ENCODE measurements at places on chromosomes 4 and X.

DNA sequence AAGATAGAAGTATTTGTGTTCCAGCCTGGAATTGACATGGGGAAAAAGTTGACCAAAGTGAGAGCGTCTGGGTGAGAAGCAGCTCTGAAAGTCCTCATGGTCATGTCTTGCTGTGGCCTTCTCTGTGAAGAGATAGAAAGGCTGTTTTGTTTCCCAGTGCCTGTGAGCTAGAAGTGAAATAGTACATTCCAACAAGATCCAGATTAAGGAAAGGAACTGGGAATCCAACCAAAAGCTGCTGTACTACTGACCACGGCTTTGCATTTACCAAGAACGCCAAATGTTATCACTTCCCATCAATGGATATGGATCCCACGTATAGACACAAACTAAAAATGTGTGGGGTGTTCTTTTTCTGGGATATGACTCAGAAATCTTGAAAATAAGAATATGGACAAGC lies 51.2 kb downstream of the TENM3 start:
- no peak for DNase-seq

DNA sequence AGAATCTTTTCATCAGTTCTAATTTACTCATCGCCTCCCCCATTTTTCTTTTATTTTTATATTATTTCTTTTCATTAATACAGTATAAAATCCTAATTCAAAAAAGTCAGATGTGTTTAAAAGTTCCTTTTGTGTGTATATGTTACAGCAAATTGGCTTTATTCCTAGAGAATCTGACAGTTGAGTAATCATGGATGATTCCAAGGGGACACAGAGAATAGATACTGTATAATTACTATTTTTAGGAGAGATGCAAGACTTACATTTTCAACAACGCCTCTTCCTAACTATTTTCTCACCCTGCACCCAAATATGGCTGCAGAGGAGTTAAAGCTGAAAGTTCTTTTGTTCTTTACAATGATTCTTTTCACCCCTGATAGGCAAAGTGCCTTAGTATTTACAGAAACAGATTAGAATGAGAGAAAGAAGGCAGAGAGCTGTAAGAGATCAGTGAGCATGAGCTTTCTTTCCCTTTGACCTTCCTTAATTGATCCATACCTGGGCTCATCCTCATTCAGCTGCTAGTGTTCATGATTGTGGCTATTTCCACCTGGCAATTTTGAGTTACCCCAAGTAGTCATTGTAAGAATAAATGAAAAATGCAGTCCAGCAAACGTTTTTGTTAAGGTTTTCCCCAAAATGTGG lies 210.8 kb downstream of the SLC4A4 start:
- DNase-seq, result no peak

DNA sequence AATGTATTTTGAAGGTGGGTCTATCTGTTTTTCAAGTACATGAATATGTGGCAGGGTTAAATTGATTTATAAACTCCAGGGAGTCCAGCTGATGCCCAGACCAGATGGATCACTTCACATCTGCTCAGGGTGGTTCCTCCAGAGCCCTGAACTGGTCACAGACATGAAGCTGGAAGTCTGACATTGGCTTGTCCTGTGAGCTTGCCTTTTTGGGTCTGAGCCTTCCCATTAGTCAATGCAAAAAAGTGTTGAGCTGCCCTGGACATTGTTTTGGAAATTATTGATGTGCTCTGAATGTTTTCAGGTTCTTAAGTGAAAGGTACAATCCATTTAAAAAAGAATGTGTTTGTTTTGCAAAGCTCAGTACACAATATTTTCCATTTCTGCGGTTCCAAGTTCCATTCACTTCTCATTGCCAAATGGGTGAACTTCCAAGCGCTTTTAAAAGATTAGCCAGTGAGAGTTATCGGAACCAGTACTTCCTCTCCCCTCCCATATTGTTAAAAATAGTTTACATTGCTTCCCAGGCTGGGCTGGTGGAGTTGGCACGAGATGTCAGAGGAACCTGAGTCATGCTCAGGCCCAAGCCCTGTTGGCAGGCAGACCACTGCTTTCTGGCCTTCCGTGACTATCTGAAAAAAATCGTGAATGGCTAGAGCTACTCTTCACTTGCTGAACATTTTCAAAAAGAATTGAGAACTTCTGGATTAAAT lies 52.1 kb downstream of the PDGFRA start:
- no peak for DNase-seq

DNA sequence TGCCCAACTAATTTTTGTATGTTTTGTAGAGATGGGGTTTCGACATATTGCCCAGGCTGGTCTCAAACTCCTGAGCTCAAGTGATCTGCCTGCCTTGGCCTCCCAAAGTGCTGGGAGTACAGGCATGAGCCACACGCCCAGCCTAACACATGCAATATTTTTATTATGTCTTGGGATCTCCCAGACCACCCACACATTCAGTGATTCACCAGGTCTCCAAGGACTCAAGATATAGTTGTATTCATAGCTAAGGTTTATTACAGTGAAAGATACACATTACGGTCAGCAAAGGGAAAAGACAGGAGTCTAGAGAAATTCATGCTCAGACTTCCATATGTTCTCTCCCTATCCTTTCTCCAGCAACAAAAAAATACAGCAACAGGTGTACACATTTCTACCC lies 25.5 kb upstream of the FAM120C start:
- DNase-seq, result no peak

GRCh38 chrX:46841346-46841745 lies 4.5 kb downstream of the RP2 start:
- no peak for DNase-seq

- no peak for DNase-seq
These were observed 18.8 kb upstream of the TMSB4X start for GRCh38 chrX:12955882-12956703.

DNA sequence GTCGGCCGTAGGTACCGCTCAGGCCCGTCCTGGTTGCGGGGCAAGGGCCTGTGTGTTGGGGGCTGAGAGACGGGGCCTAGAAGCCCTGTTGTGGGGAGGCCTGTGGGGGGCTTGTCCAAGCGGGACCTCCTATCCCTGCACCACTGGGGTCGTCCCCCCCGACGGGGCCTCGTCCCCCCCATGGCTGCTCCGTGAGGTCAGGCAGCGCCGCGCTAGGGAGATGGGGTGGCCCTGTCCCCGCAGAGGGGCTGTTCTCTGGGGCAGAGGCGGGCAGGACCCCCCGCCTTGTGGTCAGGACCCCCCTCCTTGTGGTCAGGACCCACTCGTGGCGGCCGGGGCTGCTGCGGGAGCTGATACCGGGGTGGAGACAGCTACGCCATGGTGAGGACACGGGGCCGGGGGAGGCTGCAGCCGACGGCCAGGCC lies 12.1 kb upstream of the GTPBP6 start:
- DNase-seq, result no peak
